ENCODE measurements at places on chromosomes 4 and X.

GRCh38 chr4:3303923-3304710 is 11.3 kb downstream of the RGS12 start:
- no peak for DNase-seq

DNA sequence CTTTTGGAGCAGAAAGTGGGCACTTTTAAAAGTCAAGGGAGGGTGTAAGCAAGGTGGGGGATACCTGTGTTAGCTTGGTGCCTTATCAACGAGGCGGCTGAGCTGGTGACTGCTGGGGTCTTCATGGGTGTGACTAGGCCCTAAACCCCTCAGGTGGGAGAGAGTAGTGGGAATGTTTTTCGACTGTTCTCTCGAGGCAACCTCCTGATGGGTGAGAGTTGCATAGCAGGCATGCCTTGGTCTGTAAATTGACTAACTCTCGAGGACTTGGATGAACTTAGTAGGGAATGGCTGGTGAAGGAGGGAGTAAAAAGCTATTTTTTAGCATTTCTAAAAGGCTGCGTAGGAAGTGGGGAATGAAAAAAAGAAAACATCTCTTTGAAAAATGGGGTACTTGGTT is 80.0 kb downstream of the ARHGAP10 start:
- DNase-seq: no peak

DNA sequence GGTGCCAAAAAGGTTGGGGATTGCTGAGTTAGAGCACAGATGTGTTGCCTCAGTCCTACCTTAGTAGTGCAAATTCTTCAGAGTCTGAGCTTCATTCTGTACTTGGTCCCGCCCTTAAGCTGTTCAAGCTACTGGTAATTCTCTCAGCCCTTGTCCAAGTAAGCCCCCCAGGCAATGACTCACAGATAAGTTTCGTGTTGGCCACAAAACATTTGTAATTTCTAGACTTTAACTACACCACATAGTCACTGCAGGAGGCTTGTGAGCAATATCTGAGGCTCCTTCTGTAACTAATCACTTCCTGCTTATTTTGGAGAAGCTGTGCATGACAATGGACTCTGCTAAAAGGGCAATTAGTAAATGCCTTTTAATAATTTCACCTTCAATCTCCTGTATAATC is 1420.5 kb downstream of the PCDH7 start:
- DNase-seq: no peak

DNA sequence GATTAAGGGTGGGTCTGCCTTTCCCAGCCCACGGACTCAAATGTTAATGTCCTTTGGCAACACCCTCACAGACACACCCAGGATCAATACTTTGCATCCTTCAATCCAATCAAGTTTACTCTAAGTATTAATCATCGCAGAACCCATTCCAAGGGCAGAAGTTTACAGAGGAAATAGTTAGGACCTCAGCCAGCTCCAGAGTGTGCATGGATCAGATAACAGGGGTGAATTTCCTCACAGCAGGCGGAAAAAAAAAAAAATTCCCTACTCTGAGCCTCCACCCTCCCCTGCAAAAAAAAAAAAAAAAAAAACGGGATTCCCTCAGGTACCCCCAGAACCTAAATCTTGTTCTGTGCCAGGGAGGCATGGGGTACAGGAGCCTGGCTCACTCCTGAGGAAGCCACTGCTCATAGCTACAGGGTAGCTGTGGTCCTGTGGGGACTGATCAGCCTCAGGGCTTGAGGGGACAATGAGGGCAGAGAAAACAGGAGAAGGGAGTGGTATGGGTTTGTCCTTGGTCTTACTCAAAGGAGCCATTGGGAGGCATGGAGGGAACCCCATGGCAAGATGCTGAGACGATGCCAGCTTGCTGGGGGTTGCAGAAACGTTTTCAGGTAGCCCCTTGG is 113.0 kb downstream of the DHRSX start:
- no peak for DNase-seq

DNA sequence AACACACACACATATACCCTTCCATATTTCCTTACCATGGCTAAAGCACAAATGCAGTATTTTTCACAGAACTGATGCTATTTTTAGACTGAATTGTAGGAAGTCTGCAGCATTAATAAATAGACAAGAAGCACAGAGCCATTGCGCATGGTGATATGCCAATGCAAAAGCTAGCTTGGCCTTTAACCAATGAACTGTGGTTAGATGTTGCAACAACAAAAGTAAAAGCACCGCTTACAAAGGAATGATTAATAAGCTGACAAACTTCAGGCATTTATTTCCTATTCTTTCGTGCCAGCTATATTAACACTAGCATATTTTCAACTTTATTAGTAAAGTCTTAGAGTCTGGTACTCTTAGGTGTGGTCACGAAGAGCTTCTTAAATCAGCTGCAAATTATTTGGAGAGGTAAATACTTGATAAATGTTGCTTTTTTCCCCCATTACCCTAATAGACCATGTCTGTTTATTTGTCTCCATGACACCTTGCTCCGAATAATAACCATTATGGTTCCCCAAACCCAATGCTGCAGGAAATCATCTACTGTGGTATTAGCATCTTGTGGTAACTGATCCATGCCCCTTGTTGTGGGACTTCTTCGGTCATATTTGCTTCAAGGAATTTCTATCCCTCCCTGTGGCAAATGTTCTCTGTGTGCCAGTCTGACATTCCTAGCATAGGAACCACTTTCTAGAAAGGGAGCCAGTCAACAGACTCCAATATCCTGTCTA is 306.1 kb upstream of the TAPT1 start:
- DNase-seq: no peak

DNA sequence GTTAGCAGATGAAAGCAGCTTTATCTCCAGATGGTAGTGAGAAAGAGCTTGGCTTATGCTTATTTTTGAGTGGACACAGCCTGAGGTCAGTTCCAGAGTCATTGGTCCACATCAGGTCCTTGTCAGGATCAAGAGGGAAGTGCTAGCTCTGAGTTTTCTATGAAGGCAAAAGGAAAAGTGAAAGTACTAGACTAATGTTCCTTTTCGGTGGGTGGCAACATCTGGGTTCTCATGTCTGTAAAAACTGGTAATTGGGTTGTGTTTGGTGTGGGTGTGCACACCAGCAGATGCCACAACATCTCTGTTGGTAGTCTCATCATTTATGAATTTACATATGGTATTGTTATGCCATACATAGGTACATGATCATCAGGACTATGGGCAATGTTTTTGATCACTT is 210.5 kb downstream of the PWWP3B start:
- no peak for DNase-seq

GRCh38 chr4:113469926-113470325 is 291.6 kb downstream of the CAMK2D start:
- DNase-seq: no peak

DNA sequence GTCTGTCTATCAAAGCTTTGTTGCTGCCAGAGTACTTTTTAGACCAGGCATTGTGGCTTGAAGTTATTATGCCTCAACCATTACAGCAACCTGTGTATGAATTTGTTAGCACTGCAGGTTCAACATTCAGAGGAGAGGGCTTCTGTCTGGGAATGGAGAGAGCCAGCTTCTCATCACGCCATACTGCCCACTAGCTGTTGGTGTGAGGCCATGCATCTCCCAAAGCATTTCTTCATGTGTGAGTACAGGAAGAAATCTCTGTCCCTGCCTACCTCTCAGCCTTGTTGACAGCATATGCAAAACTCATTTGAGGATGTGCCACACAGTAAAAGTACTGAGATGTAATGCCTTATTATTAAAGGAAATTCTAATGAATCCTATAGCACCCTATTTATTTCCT is 76.9 kb upstream of the PPARGC1A start:
- no peak for DNase-seq

- no peak for DNase-seq
Measured at GRCh38 chrX:17035111-17035510, 88.7 kb downstream of the REPS2 start.

- DNase-seq: no peak
Measured at GRCh38 chr4:149754526-149754925, 61.1 kb downstream of the IQCM start.

DNA sequence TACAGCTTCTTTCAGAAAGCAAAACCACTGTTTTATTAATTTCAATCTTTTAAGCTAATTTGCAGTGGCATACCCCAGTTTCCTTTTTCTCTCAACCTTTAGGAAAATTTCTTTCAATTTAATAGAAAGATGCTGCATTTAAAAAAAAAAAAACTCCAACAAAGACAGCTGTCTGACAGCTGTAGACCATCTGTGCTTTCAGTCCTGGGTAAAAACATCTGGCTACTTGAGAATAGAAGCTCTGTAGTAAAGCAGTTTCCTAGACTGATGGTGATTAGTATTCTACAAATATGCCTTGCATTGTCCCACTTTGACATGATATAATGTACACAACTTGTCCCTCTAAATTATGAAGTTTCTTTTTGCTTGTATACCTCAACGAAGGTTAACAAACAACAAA is 197.8 kb downstream of the EDA start:
- DNase-seq: no peak

DNA sequence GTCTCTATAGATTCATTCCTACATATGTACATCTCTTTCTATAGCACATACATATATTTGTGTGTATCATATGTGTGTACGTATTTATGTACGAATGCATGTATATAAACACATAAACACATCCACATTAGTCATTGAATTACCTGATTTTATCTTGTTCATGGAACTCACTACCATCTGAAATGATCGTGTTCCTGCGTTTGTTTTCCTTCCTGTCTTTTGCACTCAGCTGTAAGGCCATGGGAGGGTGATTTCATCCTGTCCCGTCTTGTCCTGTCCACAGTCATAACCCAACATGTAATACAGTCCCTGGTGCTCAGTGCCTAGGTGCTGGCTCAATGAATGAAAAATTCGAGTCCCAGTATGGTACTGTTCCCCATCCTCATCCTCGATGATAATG is 191.8 kb upstream of the PSAPL1 start:
- no peak for DNase-seq

DNA sequence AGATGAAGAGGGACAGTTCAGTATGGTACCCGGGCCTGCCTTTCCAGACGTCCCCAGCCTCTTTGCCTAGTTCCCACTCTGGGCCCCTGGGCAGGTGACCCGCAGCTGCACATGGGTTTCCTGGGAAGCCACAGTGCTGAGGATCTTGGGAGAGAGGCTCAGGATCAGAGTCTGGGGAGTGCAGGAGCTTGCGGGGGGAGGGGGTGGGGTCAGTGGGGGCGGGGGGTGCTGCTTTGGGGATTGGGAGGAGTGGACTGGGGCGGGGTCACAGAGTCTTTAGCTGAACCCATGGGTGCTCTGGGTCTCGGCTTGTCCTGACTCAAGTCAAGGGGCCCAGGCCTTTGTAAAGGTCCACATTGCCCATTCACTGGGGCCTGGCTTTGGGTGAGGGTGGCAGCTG is 63.6 kb downstream of the TBL1X start:
- no peak for DNase-seq

- DNase-seq: no peak
Measured at GRCh38 chrX:34768290-34768689, 111.2 kb upstream of the TMEM47 start.

DNA sequence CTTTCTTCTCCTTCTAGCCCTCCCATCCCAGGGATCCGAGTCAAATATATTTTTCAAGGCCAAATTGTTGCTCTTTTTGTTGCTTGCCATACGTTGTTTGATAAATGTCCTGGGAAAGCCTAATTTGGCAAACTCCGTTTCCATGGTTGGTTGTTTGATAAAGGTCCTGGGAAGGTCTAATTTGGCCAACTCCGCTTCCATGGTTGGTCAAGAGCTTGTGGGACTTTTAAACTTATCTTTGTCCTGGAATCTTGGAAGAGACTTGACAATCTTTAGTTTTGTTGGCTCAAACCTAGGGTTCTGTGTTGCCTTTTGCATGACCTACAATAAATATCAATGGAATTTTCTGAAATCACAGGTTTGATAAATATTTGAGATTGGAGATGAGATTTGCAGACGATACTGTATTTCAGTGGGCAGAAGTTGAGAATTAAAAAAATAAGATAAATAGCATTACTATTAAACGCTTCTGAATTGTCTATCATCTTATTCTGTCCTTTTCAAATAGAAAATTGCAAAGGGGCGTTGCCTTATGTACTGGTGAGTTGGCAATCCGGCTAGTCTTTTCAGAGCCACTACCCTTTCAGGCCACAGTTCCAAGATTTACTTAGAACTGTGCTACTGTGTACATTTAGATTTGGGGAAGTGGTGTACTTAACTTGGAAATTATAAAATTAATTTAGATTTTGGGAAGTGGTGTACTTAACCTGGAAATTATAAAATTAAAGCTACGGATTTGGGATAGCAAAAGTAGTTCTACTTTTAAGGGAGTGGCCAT is 804 bp downstream of the OSTC start:
- no peak for DNase-seq

GRCh38 chr4:52552778-52553177 is 106.3 kb downstream of the USP46 start:
- DNase-seq: no peak

GRCh38 chr4:1105067-1105466 is 8.3 kb downstream of the RNF212 start:
- DNase-seq: no peak

DNA sequence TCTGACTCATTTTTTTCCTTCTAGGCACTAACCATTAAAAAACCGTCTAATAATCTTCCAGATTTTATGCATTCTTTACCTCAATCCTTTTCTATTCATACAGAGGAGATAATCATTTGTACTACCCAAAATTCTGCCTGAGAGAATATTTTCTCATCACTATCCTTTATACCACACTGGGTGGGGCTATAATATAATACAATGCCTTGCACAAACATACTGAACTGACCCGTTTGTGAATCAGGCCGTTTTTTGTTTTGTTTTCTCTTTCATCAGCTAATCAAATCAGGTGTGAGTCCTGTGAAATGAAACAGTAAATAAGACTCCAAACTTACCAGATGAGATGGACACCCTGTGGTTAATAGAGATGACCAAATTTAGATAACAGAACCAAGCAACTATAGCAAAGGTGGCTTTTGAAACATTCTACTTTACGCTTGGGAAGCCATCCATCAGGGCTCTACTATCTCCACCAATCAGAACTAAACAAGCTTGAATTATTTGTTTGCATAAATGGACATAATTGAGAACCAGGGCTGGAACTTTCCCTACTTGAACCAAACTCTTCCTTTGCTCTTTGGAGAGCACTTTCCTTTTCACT is 573.0 kb downstream of the GABRG1 start:
- DNase-seq: no peak

- DNase-seq: no peak
Measured at GRCh38 chr4:105755375-105755774, 46.8 kb downstream of the GSTCD start.

- DNase-seq: no peak
Measured at GRCh38 chr4:147732518-147733235, 789 bp downstream of the ARHGAP10 start.

GRCh38 chr4:134328741-134329140 is 127.2 kb upstream of the PABPC4L start:
- DNase-seq: no peak

GRCh38 chr4:20318001-20318908 is 66.5 kb downstream of the SLIT2 start:
- no peak for DNase-seq

- no peak for DNase-seq
Measured at GRCh38 chr4:94678896-94679295, 78.9 kb upstream of the BMPR1B start.

- no peak for DNase-seq
Measured at GRCh38 chr4:90542216-90542615, 415.0 kb downstream of the CCSER1 start.
